ENCODE measurements at places on chromosomes 2 and 18.

- DNase-seq = no peak
These were observed 22.0 kb downstream of the IL1RL2 start for GRCh38 chr2:102208774-102209173.

- DNase-seq = no peak
These were observed 385.1 kb upstream of the MEX3C start for GRCh38 chr18:51582551-51582950.

- DNase-seq = no peak
These were observed 75.0 kb downstream of the ACSL3 start for GRCh38 chr2:222935688-222936298.

DNA sequence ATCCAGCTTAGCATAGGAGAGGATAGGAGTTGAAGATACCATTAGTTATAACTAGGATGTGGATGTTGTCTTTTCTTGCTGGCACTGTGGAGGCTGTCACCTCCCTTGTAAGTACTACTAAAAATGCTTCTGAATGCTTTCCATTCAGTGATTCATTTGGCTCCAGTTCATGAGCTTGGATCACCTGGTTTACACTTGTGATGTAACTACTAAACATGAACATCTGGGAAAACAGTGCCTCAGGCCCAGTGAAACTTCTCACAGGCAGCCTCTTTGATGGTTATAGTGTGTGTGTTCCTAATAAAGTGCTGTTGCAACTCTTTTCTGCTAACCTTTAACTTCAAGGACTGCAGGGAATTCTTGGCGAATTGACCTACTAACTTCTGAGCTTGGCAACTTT, 13.0 kb upstream of the SLC9A2 start:
- no peak for DNase-seq

- DNase-seq = no peak
These were observed 1077.9 kb upstream of the ZEB2 start for GRCh38 chr2:145597809-145598208.

GRCh38 chr2:3940661-3941060, 237.3 kb downstream of the DCDC2C start:
- no peak for DNase-seq

- DNase-seq = no peak
These were observed 45.9 kb downstream of the THUMPD2 start for GRCh38 chr2:39733070-39733674.

GRCh38 chr2:23273786-23274185, 111.2 kb upstream of the KLHL29 start:
- no peak for DNase-seq

GRCh38 chr2:180322781-180323180, 315.7 kb upstream of the CWC22 start:
- DNase-seq = no peak

DNA sequence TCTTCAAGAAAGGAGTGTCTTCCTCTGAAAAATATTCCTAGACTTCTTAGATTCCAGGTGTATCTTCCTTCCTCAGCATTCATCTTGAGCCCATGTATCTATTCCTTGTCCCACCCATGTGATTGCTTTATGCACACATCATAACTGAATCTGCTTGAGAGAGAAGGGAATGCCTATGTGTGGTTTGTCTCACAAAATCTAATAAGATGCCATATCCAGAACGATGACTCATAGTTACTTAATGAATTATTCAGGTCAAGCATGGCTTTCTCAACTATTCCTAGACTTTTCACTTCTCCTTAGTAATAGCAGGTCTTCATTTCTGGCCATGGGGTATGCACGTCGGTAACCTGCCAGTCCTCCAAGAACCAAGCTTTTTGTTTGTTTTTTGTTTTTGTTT, 121.8 kb downstream of the SETBP1 start:
- DNase-seq = no peak

DNA sequence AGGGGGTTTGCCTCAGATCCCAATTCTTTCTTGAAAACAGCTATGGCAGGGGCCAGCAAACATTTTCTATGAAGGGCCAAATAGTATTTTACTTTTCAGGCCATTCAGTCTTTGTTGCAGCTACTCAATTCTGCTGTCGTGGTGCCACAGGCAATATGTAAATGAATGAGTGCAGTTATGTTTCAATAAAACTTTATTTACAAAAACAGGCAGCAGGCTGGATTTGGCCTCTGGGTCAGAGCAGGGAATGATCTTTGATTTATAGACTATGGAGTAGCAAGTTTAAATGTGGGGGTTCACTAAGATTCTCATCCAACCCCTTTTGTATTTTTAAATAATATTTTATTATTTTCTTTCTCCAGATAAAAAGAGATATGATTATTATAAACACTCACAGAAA, 72.4 kb downstream of the IRS1 start:
- no peak for DNase-seq

- DNase-seq = peak; percentile 12
These were observed 184.6 kb downstream of the ETAA1 start for GRCh38 chr2:67581751-67582150.

- DNase-seq = no peak
These were observed 19.1 kb downstream of the FHL2 start for GRCh38 chr2:105379741-105380186.

- no peak for DNase-seq
These were observed 631 bp downstream of the RPL31 start for GRCh38 chr2:101002562-101003277.

GRCh38 chr2:43934567-43934966, 61.2 kb downstream of the LRPPRC start:
- DNase-seq = peak; percentile 15

DNA sequence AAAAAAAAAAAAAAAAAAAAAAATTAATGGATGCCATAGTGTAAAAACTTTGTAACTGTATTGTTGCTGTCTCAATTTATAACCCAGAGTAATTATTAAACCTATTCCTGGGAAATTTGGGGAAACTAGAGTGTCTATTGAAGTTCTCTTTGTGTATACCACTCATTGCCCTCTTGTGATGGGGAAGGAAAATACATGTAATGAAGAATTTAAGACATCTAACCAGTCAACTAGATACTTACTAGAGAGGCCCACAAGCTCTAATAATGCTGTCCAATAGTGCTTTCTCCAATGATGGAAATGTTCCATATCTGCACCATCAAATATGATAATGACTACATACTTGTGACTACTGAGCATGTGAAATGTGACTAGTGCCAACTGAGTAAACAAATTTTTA, 168.5 kb upstream of the SLC39A10 start:
- no peak for DNase-seq

DNA sequence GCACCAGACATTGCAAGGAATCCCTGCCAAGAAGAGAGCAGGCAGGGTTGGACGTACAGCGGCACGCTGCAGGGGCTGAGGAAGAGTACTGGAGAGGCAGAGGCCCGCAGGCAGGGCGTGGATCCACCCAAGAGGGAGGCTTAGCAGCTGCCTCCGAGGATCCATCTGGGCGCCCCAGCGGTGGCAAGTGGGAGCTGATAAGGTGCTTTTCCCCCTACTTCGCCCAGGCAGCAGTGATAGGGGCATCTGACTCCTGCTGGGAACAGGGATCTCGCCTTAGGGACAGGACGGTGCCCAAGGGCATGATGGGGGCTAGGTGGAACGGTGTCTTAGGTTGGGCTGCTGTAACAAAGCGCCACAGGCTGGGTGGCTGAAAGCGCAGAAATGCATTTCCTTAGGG, 67.4 kb upstream of the HS6ST1 start:
- DNase-seq = peak; percentile 58

- peak; percentile 93 for DNase-seq
These were observed 216.7 kb downstream of the SETBP1 start for GRCh38 chr18:44897411-44897810.

DNA sequence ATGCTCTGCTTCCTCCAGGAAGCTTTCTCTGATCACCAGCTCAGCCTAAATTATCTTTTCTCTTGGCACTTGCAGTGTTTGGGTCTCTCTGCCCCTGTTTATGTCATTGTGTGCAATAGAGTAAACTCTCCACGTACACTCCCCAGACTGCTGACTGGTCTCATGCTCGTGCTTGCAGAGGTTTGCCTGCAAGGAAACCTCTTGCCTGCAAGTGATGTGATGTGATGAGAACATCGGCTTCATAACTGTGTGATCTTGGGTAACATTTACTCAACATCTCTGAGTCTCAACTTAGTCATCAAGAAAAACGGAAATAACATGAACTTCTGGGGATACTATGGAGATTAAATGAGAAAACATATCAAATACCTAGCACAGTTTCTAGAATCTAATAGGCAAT, 92.3 kb downstream of the BIN1 start:
- no peak for DNase-seq

DNA sequence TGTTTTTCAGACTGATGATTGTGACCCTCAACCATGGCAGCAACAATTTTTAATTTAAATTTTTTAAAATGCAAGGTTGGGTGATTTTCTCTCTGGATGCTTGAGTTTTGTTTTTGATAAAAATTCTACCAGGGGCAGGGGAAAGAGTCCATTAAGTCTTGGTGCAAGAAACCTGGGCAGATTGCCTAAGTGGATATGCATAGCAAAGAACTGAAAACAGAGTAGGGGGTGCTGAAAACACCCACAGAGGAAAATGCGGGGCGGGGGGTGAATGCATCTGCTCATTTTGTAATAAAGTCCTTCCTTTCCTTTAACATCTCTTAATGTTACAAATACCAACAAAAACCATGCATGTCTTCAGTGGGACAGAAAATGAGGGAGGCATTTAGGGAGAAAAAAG, 138.0 kb downstream of the NEDD4L start:
- no peak for DNase-seq

- peak; percentile 15 for DNase-seq
These were observed 14.1 kb downstream of the NRP2 start for GRCh38 chr2:205696331-205696926.

- no peak for DNase-seq
These were observed 367.8 kb upstream of the HS6ST1 start for GRCh38 chr2:128686497-128686859.

GRCh38 chr18:7879717-7880116, 312.6 kb downstream of the PTPRM start:
- DNase-seq = peak; percentile 24

GRCh38 chr18:78642296-78642951, 337.2 kb upstream of the SALL3 start:
- peak; percentile 52 for DNase-seq

Data from NCI-H146 (cell line).